Stimulated activated naive CD8-positive, alpha-beta T cell treated with anti-CD3 and anti-CD28 coated beads, Interleukin-15, Interleukin-2, amounts not matched to agents 100 U/mL and 50 U/mL, for 24 hours (primary cell): ENCODE measurements at places on chromosomes 6 and 20.

- no peak for DNase-seq
These were observed 74.1 kb upstream of the NAA20 start for GRCh38 chr20:19943061-19943521.

GRCh38 chr6:15184441-15184861 is 61.4 kb upstream of the JARID2 start:
- peak; percentile 12 for DNase-seq

DNA sequence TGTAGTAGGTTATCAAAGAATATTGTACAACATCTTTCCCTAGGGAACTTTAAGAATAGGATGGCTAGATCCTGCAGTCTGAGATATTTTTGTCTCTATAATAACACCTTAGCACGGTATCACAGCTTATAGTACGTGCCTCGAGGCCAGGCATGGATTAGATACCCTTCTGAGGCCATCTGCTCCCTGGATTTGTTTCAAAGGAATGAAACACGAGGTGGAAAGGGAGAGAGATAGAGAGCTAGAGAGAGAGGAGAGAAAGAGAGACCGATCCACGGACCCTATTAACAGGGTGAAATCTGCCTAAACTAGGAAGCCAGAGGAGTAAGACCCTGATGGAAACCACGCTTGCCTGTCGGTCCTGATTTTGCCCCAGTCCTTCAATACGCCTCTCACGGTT is 92.5 kb downstream of the CD83 start:
- DNase-seq, result no peak

GRCh38 chr6:142705054-142705453 is 239.9 kb downstream of the HIVEP2 start:
- DNase-seq, result no peak

DNA sequence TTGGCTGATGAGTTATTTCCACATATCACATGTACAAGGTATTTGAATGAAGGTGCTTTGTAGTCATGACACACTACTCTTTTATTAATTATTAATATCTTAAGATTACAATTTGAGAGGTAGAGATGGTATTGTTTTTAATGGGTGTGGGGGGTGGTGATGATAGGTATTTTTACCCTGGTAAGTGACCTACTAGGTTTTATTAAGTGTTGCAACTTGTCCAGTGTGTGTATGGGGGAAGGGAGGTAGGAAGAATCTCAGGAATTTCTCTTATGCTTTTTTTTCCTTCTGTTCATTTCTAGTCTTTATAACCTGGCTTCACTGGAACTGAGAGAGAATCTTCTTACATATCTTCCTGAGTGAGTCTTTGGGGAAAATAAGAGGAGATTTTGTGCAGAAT is 101.4 kb downstream of the LRRC1 start:
- DNase-seq, result no peak

DNA sequence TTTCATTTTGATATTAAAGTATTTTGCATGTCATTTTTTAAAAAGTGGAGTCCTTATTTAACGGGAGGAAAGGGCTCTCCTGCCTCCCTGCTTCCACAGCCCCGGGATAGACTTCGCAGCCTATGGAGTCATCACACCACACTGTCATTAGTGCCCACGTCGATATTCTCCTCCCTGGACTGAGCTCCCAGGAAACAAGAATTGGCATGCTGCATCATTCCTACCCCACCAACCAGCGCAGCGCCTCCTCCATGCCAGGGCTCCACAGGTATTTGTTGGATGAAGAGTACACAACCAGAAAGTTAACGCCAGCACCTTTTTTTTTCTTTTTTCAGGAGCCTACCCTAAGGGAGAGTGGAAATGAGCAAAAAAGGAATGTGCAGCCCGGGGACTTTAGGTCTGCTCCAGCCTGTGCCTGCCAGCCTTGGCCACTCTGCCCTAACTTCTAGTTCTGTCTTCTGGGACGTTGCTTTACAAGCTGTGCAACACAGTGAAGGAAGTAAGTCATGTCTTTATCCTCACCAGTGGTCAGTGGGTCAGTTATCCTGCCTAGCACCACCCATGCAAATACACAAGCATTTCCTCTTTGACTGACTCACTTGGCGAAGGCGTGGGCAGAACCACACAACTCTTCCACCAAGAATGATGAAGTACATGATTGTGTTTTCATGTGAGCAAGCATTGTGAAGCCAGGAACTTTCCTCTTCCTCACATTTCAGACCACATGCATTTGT is 180.7 kb upstream of the UST start:
- peak; percentile 38 for DNase-seq

DNA sequence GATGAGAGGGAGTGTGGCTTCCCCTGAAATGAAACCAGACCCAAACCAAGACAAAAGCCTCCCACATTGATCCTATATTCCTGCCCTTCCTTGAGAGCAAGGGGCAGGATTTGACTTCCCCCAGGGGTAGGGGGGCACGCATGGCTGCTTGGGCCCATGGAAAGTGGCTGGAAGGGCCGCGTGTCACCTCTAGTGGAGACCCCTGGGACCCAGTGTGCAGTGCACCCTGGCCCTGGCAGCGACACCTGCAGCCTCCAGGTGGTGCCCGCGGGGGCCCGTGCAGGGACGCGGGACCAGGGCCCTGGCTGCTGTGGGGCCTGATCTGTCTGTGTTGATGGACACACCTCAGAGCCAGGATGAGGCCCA is 18.0 kb upstream of the SLCO4A1 start:
- DNase-seq, result peak; percentile 39

- no peak for DNase-seq
These were observed 86.9 kb downstream of the PLEKHG1 start for GRCh38 chr6:150686566-150686965.
